ENCODE measurements at places on chromosomes 4 and X. TPM values are rescaled to one million over a fixed set of nuclear protein-coding genes. Genes with fewer than 3 reads are reported as not detected.

DNA sequence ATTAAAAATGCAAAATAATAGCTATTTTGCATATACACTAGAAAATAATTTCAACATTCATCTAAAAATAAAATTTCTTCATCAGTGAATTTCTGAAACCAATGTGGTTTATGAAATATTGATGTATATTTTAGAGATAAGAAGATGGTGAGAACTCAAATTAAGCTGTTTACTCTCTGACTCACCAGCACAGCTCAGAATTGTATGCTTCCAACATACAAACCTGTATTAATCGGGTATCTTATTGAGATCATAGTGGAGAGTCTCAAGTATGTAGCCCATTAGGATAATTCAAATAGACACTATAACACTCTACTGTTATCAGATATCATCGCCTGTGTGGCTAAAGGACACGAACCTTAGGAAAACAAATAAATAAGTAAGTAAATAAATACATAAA lies 899.5 kb upstream of the INTU start:
- no peaks in the 10 kb centered on the region for H3K36me3 ChIP-seq
- DNase-seq: no peak
- H3K4me1 ChIP-seq: no peaks in the 10 kb centered on the region
- H3K27me3 ChIP-seq: no peaks in the 10 kb centered on the region
- H3K4me3 ChIP-seq: no peak overlapping the region
- H3K27ac ChIP-seq: no peak overlapping the region

The GPR34 gene
- total RNA-seq: 8.3 TPM

The C4orf51 gene
- total RNA-seq: not detected

DNA sequence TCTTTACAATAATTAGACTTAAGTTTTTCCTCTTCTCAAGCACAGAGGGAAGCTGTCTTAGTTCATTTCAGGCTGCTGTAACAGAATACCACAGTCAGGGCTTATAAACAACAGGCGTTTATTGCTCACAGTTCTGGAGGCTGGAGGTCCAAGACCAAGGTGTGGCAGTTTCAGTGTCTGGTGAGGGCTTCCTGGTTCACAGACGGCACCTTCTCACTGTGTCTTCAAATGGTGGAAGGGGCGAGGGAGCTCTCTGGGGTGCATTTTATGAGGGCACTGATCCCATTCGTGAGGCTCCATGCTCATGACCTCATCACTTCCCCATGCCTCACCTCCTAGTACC lies 115.7 kb upstream of the MXRA5 start:
- DNase-seq: no peak
- H3K36me3 ChIP-seq: no peaks in the 10 kb centered on the region
- H3K4me1 ChIP-seq: no peaks in the 10 kb centered on the region
- H3K27ac ChIP-seq: no peak overlapping the region
- no peaks in the 10 kb centered on the region for H3K27me3 ChIP-seq
- no peak overlapping the region for H3K4me3 ChIP-seq

The ATRX gene
- total RNA-seq: 81.9 TPM

GRCh38 chr4:140497747-140498636 lies at the start of gene MGAT4D:
MGAT4D (minus strand) TSS chr4:140498293; CDS start chr4:140498222, 71 bp downstream.
- DNase-seq: no peak
- H3K4me3 ChIP-seq: no peak within 1 kb of the TSS
- no peak within 1 kb of the TSS for H3K27ac ChIP-seq
- H3K36me3 ChIP-seq: no peaks in the 10 kb centered on the region
- peaks cover 3% of the 10 kb centered on the region for H3K4me1 ChIP-seq
- H3K27me3 ChIP-seq: no peaks in the 10 kb centered on the region

- no peaks in the 10 kb centered on the region for H3K36me3 ChIP-seq
- H3K27me3 ChIP-seq: no peaks in the 10 kb centered on the region
- no peak overlapping the region for H3K4me3 ChIP-seq
- H3K4me1 ChIP-seq: no peaks in the 10 kb centered on the region
Measured at GRCh38 chrX:50726296-50726695, 87.7 kb downstream of the SHROOM4 start.

DNA sequence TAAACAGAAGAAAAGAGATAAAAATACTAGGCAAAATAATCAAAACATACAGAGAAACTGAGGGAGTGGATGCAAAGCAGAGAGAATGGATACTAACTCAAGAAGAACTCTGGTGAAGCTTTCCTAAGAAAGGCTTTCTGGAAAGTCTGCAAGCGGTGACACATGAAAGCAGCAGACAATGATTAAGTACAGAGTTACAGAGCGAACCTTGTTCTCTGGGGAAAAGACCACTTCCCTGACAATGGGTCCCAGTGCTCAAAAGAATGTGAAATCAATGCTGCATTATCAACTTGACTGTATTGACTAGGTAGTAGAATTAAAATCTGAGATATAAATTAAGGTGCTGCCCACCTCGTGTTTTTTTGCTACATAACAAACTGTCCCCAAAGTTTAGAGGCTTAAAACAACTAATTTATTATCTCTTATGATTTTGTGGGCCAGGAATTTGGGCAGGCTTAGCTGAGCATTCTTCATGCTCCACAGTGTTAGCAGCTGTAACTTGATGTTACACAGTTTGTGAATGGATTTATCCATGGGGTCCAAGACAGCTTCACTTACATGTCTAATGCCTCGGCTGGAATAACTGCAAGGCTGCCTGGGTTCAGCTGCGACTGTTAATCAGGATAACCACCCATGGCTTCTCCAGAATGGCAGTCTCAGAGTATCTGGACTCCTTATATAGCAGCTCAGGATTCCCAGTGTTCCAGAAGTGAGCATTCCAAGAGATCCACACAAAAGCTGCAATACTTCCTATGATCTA lies 106.9 kb upstream of the INPP4B start:
- no peak for DNase-seq
- H3K27ac ChIP-seq: no peak overlapping the region
- H3K4me3 ChIP-seq: no peak overlapping the region
- no peaks in the 10 kb centered on the region for H3K27me3 ChIP-seq

The FABP2 gene
- total RNA-seq: not detected

- no peaks in the 10 kb centered on the region for H3K4me1 ChIP-seq
- no peaks in the 10 kb centered on the region for H3K27me3 ChIP-seq
- H3K4me3 ChIP-seq: no peak overlapping the region
- DNase-seq: no peak
Measured at GRCh38 chrX:71908387-71908786, 2.3 kb upstream of the NHSL2 start.

- no peaks in the 10 kb centered on the region for H3K36me3 ChIP-seq
- H3K27me3 ChIP-seq: no peaks in the 10 kb centered on the region
- peaks cover 1% of the 10 kb centered on the region for H3K4me1 ChIP-seq
- H3K4me3 ChIP-seq: peak within 1 kb of the TSS; percentile 94
- H3K27ac ChIP-seq: peak within 1 kb of the TSS; percentile 86
- peak; percentile 90 for DNase-seq
Measured at GRCh38 chr4:88007304-88008121, at the start of gene PKD2. PKD2 (plus strand) TSS chr4:88007635; CDS start chr4:88007734, 99 bp downstream.

The RHOXF2 gene
- total RNA-seq: 0.12 TPM

The ZFP92 gene
- total RNA-seq: 6.6 TPM

DNA sequence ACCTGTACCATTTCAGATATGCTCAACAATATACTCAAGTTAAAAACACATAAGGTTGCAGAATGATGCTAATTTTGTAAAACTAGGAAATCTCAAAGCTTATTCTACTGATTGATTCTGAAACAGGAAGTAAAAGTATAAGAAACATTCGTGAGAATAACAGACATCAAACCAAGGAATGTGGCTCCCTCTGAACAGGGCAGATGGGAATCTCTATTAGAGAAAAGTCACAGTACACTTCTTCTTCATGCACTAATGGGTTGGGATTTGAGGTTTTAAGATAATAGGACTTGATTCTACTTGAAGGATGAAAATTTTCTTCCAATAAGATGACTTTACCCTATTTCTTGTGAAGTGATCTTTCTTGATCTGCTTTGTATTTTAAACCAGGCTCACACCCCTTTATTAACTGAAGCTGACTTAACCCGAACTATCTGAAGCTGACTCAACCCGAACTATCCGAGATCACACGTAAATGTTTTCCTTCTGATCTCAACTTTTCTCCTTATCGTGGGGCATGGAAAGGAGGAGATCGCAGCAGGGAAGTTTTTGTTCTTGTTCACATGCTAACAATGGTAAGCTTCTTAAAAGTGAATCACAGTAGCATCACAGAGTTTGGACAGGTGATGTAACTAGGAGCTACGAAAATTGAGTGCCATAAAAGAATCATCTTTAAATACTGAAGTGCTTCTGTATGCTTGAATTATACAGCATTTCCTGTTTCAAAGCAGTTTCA lies 363.1 kb upstream of the ZFP42 start:
- H3K27ac ChIP-seq: no peak overlapping the region
- H3K36me3 ChIP-seq: no peaks in the 10 kb centered on the region
- no peak overlapping the region for H3K4me3 ChIP-seq
- no peaks in the 10 kb centered on the region for H3K4me1 ChIP-seq
- H3K27me3 ChIP-seq: no peaks in the 10 kb centered on the region

GRCh38 chr4:74451214-74451661 lies 6.3 kb downstream of the AREG start:
- H3K27me3 ChIP-seq: no peaks in the 10 kb centered on the region
- no peak overlapping the region for H3K4me3 ChIP-seq
- no peak overlapping the region for H3K27ac ChIP-seq
- H3K4me1 ChIP-seq: no peaks in the 10 kb centered on the region
- no peak for DNase-seq

DNA sequence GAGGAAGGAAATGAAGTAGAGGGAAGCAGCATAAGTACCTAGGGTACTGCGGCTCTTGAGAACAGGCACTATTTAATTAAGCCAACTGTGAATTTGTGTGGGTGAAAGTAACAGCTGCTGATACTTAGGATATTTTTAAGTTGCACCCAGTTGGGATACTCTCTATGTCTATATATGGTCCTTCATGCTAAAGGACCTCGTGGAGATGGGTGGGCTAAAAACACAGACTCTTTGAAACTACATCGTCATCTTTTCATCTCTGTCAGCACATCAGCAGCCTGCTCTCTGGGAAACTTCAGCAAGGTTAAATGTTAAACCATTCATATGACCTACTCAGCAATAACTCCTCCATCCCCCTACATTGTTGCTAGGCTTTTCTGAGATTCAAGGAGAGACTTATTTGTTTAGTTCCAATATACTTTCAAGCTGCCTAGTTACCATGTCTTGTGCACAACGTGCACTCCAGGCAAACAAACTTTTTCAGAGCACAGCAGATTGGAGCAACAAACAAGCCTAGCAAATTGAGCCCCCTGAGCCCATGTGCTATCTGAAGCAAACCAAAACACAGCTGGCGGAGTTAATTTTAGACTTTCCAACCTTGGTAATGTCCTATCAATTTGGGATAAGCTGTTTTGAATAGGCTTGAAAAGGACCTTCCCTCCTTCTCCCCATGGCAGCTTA lies 6.2 kb upstream of the MOB1B start:
- DNase-seq: no peak
- H3K27me3 ChIP-seq: no peaks in the 10 kb centered on the region
- peak overlapping the region; percentile 29 for H3K27ac ChIP-seq
- H3K4me3 ChIP-seq: no peak overlapping the region

DNA sequence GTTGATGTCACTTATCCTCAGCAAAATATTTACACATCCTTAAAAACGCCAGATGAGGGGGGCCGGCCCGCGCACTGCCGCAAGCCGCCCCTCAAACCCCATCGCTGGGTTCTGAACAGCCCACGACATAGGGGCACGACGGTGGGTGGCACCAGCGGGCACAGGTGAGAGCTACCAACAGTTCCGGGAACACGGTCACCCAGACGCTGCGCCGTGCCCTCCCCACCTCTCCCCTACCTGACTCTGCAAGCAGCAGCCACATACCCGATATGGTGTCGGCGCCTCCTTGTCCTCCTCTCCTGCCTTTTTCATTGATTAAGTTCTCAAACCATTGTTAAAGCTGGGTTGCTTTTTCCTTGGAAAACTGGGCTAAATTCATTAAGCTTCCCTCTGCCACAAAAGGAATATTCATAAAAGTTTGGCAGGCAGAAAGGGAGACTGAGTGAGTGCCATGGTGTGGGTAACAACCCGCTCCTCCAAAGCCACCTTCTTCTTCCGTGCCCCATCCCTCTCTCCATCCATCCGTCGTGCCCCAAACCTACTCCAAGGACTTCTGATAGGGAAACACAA lies 1.4 kb downstream of the RAI2 start:
- H3K27me3 ChIP-seq: no peaks in the 10 kb centered on the region
- DNase-seq: no peak
- peak overlapping the region; percentile 73 for H3K4me3 ChIP-seq
- no peaks in the 10 kb centered on the region for H3K36me3 ChIP-seq

The NWD2 gene
- total RNA-seq: not detected
